ENCODE measurements at places on chromosomes 13 and 19.

GRCh38 chr13:79228972-79229371 lies 177.1 kb downstream of the RBM26 start:
- no peak for DNase-seq

GRCh38 chr19:3187662-3188511 lies 2.2 kb downstream of the NCLN start:
- no peak for DNase-seq

DNA sequence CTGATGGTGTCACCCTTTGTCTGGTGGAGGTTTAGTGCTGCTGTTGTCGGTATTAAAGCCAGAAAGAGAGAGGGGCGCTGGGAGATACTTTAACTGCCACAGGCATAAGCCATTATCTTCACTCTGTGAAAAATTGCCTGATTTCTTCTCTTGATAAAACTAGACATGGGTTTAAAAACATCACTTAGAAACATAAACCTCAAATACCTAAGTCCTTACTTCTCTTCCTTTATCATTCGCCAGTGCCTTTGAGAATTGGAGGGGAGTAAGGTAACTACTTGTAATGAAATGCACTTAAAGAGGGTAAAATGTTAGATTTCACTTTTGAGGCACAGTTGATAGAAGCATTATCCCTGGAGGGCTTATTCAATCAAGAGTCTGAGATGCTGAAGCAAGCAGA lies 434.5 kb downstream of the OLFM4 start:
- no peak for DNase-seq

- DNase-seq, result no peak
Measured at GRCh38 chr13:44465318-44465717, 91.7 kb downstream of the SERP2 start.

DNA sequence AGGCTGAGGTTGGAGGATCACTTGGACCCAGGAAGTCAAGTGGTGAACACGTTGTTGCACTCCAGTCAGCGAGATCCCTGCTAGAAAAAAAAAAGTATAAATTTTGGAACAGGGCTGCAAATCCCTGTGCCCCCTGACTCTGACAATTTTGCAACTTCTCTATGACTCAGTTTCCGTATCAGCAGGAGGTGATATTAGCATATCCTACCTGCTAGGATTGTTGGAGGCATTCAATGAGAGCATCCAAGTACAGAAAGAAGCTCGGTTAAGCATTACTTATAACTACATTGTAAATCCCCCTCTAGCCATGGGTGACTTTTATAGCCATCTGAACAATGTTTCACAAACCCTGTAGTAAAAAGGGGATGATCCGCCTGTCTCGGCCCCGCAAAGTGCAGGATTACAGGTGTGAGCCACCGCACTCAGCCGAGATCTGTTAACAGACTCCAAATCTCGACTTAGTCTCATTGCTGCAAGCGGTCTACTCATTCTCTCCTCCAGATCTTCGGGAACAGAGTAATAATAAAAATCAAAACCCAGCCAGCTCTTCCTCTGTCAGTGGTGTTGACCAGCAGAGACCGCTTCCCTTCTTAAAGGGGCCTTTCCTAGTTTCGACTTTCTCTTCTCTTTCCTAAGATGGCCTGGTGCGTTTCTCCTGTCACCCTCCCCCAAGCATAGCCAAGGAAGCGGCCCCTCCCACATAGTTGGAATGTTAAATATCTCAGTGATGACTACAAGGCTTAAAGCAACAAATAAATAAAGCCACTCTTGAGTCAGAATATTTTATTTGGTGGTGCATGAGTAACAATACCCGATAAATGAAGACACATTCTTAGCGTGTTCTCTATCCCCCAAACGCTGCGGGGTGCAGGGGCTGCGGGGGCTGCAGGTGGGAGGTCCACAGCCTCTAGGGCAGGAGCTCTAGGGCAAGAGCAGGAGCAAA lies 10.3 kb upstream of the BICRA start:
- no peak for DNase-seq

DNA sequence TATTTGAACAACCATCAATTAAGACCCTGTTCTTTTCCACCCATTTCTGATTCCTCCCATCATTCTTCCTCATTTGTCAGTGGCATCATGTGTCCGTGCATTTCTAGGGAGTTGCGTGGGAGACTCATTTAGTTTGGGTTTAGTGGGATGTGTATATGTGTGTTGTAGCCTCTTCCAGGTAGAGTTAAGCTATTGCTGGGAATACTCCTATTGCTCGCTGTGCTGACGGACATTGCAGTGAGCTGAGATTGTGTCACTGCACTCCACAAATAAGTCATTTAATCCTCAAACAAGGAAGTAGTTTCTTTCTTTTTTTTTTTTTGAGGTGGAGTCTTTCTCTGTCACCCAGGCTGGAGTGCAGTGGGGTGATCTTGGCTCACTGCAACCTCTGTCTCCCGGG lies 42.2 kb upstream of the RCBTB2 start:
- DNase-seq, result no peak

GRCh38 chr13:23748109-23748990 lies 140.8 kb downstream of the MIPEP start:
- DNase-seq, result no peak

- DNase-seq, result no peak
Measured at GRCh38 chr19:56476651-56477428, at the start of gene ZNF667. TSS of gene ZNF667 (minus strand) at chr19:56477345. CDS start at chr19:56462370, 14,975 bp downstream.
